Pancreas (tissue), 10 donors: ENCODE measurements at places on chromosomes 3 and 15. TPM values are rescaled to one million over a fixed set of nuclear protein-coding genes. Genes with fewer than 3 reads are reported as not detected.

The CDAN1 gene
- total RNA-seq: 6.4 TPM

The TMEM40 gene
- total RNA-seq: not detected

The RTP3 gene
- not detected for total RNA-seq

DNA sequence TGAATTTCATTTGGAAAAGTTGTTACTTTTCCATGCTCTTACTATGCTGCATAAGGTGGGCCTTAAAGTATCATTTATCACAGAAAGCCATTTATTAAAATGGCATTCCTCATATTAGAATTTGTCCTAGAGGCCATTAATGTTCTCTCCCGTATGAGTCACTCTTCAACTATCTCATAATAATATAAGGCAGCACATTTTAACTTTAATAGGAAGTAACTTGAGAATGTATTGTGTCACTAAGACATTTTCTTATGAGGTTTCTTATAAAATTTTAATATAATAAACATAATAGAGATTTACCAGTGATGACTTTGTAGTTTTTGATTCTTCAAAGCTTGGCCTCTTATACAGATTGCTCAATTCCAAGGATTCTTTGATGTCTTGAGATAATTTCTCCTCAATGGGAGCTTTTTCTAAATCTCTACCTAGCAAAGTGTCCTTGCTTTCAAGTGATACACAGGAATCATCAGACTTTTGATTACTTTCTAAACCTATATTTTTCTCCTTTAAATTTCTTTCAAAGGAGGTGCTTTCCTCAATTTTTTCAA lies 74.7 kb downstream of the ZBBX start:
- no peak overlapping the region for H3K4me3 ChIP-seq
- H3K27me3 ChIP-seq: no peaks in the 10 kb centered on the region
- no peaks in the 10 kb centered on the region for H3K36me3 ChIP-seq

The DHFR2 gene
- 5.0 TPM for total RNA-seq

The QTRT2 gene
- 11.9 TPM for total RNA-seq

DNA sequence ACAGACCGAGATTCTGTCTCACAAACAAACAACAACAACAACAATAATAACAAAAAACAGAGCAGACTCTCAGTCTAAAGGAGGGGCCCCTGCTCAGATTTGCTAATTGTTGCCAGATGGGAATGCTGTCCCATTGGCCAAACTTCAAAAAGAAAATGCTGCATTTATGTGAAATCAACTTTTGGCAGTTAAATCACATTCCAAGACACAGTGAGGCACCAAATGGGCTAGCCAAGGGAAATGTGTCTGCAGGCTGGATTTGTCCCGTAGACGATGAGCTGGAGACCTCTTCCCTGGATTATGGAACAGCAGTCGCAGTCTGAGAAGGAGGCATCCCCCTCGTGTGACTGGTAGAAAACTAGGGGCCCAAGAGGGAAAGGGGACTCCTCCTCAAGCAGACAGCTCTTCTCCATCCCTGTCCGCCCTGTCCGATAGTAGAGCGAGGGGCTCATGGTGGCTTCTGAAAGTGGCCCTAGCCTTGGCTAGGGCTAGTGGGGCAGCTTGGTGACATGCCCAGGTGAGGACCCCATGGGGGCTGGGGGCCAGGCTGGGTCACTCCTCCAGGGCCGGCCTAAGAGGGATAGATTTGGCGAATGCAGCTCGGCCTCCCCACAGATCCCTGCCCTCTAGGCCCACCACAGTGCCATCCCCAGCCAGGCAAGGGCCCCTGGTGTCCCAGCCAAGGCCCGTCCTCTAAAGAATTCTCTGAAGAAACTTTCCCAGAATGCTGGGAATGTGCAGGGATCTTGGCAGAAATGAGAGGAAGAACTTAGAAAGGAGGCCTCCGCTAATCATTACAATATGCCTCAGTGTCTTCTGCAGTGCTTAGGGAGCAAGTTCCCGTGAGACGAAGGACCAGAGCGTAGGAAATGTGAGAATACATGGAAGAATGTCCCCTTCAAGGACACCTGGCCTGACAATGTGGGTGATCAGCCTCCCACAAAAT lies 2.0 kb downstream of the SLC22A14 start:
- H3K4me1 ChIP-seq: no peaks in the 10 kb centered on the region
- no peaks in the 10 kb centered on the region for H3K27me3 ChIP-seq
- no peak overlapping the region for H3K4me3 ChIP-seq
- no peak for DNase-seq
- no peaks in the 10 kb centered on the region for H3K36me3 ChIP-seq

DNA sequence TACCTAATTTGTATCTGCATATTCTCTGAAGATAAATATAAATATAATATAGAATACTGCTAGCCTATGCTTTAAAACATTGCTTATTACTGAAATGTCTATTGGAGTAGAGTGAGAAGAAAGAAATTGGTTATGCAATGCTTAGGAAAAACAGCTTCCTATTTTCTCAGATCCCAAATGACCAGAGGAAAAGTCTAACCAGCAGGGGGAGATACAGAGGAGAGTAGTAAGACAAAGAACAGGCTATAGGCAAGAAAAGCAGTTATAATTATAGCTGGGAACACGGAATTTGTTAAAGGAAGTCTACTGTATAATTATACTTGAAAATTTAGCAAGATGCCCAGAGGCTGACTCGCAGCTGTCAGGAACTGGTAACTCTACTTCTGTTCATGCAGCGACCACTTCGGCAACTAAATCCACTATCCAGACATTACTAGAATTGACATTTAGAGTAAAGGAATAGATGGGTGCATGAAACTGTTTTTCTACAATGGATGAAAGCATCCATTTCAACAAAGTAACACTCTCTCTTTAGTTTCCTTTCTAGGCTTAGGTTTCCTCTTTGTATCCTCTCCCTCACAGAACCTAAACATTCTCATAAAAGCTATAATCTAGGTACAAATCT lies 97.2 kb downstream of the TBC1D5 start:
- no peak overlapping the region for H3K4me3 ChIP-seq
- H3K36me3 ChIP-seq: no peaks in the 10 kb centered on the region
- no peak overlapping the region for H3K27ac ChIP-seq
- H3K4me1 ChIP-seq: no peaks in the 10 kb centered on the region
- DNase-seq: no peak

The SLC2A2 gene
- 2.4 TPM for total RNA-seq

- H3K4me1 ChIP-seq: no peaks in the 10 kb centered on the region
- H3K36me3 ChIP-seq: no peaks in the 10 kb centered on the region
- H3K27ac ChIP-seq: no peak overlapping the region
- H3K4me3 ChIP-seq: no peak overlapping the region
- no peaks in the 10 kb centered on the region for H3K27me3 ChIP-seq
Observed at GRCh38 chr3:86923071-86923491, 67.9 kb downstream of the VGLL3 start.

DNA sequence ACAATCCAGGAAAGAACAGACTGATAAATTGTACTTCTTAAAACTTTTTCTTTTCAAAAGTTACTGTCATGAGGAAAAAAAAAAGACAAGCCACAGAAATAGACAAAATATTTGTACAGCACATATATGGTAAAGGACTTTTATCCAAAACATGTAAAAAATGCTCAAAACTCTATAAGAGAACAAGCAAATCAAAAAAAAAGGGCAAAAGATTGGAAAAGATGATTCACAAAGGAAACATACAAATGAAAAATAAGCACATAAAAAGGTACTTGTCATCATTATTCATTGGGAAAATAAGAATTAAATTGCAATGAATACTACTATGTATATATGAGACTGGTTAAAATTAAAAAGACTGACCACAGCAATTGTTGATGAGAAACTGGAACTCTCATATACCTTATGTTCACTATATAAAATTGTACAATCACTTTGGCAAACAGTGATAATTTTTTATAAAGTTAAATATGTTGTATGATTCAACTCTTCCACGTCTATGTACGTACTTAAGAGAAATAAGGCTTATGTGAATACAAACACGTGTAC lies 39.7 kb downstream of the DIPK2A start:
- DNase-seq: no peak
- no peak overlapping the region for H3K27ac ChIP-seq
- H3K4me3 ChIP-seq: no peak overlapping the region
- H3K36me3 ChIP-seq: no peaks in the 10 kb centered on the region
- no peaks in the 10 kb centered on the region for H3K4me1 ChIP-seq

The HRH1 gene
- total RNA-seq: 1.3 TPM

The PRR20G gene
- total RNA-seq: not detected

- no peaks in the 10 kb centered on the region for H3K4me1 ChIP-seq
- no peaks in the 10 kb centered on the region for H3K27me3 ChIP-seq
- no peak for DNase-seq
- H3K4me3 ChIP-seq: no peak overlapping the region
Observed at GRCh38 chr3:180409883-180410282, 192.1 kb upstream of the TTC14 start.

DNA sequence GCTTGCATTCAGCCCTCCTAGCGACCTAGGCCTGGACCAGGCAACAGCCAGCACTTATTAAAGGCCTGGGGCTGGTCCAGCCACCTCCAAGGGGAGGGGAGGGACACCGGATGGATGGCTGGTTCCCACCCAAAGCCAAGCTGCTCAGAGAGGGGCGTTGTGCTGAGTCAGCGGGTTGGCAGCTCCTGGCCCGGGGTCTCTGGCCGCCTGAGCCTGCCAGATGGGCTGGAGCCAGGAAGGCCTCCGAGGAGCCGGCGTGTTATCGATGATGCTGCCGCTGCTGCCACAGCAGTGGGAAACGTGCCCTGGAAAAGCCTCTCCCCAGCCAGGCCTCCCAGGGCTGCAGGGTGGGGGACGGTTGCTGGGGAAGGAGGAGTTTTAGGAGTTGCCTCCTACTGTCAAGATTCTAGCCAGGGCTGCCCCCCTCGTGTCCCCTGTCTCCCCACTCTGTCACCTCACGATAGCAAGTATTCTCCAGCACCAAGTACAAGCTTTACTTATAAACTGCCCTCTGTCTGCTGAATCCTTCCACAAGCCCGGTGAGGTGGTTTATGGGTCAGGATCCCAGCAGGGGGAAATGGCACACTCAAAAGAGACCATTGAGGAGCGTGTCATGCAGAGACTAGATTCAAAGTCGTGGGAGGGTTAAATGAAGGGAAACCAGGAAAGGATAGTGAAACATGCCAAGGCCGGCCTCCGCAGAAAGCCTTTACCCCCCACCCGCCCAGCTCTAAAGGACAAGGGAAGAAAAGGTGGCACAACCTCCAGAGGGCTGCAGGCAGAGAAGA lies 43.2 kb upstream of the TSEN2 start:
- H3K4me1 ChIP-seq: no peaks in the 10 kb centered on the region
- H3K27me3 ChIP-seq: no peaks in the 10 kb centered on the region
- DNase-seq: peak; percentile 4
- no peak overlapping the region for H3K4me3 ChIP-seq
- no peak overlapping the region for H3K27ac ChIP-seq

DNA sequence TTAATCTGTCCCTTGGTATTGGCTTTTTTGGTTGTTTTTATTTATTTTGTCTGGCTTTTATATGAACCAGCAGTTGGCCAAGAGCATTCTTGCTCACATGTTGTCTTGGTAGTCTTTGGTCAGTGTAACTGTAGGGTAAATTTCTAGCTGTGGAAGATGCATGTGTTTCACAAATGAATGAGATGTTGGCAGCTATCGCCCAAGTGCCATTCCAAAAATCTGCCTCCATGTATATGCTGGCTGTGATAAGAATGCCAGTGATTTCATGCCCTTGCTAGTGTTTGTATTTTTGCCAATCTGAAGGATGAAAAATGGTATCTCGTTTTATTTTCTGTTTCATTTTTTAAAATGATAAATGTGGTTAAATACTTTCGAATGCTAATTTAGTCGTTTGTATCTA lies 50.1 kb downstream of the TLNRD1 start:
- no peaks in the 10 kb centered on the region for H3K4me1 ChIP-seq
- no peak overlapping the region for H3K4me3 ChIP-seq

DNA sequence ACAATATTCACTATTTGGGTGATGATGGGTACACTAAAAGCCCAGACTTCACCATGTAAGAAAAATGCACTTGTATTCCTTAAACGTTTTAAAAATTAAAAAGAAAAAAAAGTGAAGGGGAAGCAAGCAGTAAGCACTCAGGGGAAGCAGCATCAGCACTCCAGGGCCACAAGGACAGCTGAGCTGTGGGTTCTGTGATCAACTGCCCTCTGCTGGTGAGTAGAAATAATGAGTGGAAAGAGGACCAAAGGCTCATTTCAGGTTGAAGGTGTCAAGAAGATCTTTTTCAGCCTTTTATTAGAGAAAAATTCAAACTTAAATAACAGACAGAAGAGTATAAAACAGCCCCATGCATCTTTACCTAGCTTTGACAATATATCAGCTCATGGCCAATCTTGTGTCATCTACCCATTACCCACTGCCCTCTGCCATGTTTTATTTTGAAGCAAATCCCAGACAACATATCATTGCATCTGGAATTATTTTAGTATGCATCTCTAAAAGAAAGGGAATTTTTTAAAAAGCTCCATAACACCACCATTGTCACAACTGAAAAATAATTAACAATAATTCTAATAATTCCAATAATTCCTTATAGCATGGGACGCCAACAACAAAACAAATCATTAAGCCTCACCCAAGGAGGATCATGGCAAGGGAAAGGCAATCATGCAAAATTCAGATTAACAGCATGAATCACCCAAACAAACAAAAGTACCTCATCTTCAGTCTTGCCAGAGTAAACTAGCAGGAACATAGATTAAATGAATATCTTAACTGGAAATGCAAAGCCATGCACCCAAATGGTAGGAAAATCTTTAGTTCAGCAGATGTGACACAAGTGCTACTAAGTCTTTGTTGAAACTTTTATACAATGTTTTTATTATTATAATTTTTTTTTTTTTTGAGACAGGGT lies 42.5 kb downstream of the TAMM41 start:
- no peaks in the 10 kb centered on the region for H3K36me3 ChIP-seq
- no peaks in the 10 kb centered on the region for H3K4me1 ChIP-seq
- H3K27me3 ChIP-seq: no peaks in the 10 kb centered on the region
- H3K27ac ChIP-seq: no peak overlapping the region
- no peak overlapping the region for H3K4me3 ChIP-seq
- peak; percentile 34 for DNase-seq

- H3K4me3 ChIP-seq: no peak overlapping the region
- H3K36me3 ChIP-seq: no peaks in the 10 kb centered on the region
- no peak overlapping the region for H3K27ac ChIP-seq
- DNase-seq: no peak
- H3K27me3 ChIP-seq: no peaks in the 10 kb centered on the region
Observed at GRCh38 chr3:47227678-47228077, 54.9 kb downstream of the KIF9 start.

DNA sequence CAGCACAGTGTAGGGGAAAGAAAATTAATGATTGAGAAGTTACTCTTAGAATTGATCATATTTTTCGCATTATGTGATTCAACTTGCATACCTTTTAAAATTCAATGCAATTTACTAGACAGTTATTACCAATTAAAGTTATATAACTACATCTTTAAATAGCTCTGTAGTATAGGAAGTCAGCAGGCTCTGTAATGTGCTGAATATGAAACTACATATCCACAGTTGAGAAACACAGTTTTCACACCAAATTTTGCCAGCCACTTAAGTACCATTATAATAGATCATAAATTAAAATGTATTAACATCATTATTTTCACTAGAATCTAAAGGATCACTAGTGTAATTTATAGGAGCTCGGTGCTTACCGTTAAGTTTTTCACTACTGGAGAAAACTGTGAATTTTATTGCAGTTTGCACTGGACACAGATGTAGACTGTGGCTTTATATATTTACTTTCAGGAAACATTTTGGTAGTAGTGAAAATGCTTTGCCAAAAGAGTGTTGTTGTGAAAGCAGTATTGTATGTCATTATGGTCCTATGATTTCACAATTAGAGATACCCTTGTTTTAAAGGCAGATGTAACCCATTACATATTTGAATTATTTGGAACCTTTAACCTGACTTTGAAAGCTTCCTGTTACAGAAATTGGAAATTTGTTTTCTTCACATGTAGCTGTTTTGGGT lies 113.6 kb downstream of the PLCL2 start:
- no peak overlapping the region for H3K27ac ChIP-seq
- H3K27me3 ChIP-seq: no peaks in the 10 kb centered on the region
- H3K4me1 ChIP-seq: peaks cover 35% of the 10 kb centered on the region
- no peak overlapping the region for H3K4me3 ChIP-seq
- no peak for DNase-seq
